Fibroblast of skin of right biceps (primary cell): ENCODE measurements at places on chromosomes 3 and 15.

DNA sequence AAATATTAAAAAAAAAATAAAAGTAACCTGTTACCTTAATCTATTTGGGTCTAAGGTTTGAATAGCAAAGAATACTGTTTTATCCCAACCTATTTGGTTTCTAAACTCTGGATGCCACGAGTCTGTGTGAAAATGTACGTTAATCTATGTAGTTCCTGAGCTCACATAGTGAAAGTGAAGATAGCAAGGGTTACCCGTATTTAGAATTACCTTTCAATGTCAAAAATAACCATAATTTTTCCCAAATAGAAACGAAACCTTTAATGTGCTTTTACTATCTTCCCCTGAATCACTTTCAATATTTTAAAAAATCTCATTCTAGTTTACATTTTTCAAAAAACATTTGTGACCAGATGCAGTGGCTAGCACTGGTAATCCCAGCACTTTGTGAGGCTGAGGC, 5.8 kb upstream of the USP50 start:
- DNase-seq, result no peak

- DNase-seq, result peak; percentile 56
Observed at GRCh38 chr3:43231276-43232000, 54.9 kb upstream of the SNRK start.

GRCh38 chr15:41886741-41887140, 7.1 kb downstream of the SPTBN5 start:
- no peak for DNase-seq

GRCh38 chr3:149776170-149776569, 16.2 kb downstream of the ANKUB1 start:
- DNase-seq, result no peak

DNA sequence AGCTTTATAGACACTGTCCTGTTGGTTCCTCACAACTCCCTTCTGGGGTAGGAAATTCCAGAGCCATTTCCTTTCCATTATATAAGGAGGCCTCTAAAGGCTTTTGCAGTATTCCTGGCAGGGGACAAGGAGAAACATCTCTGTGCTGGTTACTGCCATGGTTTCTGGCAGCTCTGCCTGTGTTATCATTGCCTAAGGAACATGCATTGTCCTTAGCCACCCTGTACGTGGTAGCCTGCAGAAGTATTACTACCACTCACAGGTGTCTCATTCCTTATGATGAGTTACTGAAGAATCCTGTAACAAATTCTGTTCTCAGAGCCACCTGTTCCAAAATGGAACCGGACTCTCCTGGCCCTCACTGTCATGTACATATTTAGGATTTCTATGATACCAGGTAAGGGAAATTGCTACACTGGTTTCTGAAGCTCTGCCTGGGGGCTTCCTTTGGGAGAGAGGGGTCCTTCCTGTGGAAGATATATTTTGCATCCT, 58.0 kb downstream of the UMPS start:
- no peak for DNase-seq

DNA sequence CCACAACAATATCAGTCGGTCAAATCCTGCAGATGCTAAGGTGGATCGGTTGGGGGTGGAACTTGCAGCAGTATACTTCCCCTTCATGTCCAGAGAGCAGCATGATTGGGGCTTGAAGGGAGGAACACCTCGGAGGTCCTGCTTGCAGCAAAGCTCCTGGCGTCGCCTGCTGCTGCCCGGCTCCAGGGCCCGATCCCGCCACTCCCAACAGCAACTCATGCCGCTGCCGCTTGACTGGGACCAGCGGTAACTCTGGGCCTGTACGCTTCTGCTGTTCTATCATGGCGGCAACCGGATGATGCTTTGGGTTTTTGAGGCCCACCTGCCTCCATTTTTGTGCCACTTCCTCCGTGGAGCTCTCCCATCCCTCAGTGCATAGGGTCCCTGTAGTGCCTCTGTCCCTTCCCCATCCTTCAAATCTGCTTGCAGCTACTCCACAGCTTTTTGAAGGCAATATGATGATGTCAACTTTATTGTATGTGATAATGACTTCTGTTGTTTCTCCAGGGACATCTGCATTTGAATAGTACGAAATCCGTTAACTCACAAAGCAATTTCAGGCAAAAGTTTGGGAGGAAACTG, 56.3 kb downstream of the KCNAB1 start:
- DNase-seq, result no peak

DNA sequence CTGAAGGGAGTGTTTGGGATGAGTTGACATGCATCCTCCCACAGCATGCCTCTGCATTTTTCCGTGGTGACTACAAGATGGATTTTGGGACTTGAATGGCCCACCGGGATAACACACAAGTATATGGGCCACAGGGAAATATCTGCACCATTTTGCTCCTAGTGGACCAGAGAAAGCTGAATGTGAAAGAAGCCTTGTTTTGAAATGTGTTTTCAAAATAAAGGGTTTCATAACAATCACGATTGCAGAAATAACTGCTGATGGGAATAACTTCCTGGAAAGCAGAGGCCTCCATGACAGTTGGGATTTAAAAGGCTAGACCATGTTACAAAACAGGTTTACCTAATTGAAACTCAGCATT, 77.5 kb upstream of the PRR23C start:
- peak; percentile 77 for DNase-seq

GRCh38 chr15:25056484-25057425, 102.0 kb downstream of the SNRPN start:
- DNase-seq, result no peak

DNA sequence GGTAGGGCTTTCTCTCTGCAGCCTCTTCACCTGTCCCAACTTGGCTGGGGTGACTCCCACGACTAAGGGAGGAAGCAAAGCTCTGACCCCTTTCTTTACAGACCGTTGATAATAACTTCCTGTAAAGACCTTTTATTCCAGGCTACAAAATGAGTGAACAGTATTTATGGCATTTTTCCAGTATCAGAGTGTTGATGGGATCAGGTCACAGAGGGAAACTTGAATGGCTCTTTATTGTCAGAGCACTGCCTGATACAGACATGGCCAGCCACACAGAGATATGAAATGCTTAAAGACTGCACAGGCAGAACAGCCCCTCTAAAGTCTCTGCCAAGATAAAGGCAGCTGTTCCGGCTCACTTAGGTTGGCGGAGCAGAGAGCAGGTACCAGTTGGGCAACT, 1033.9 kb upstream of the NR2F2 start:
- no peak for DNase-seq

GRCh38 chr3:147816752-147817151, 407.6 kb downstream of the ZIC1 start:
- peak; percentile 45 for DNase-seq

GRCh38 chr15:74259821-74260607, 23.9 kb downstream of the CCDC33 start:
- DNase-seq, result no peak

- DNase-seq, result no peak
Observed at GRCh38 chr15:24823473-24823872, 131.3 kb upstream of the SNRPN start.

GRCh38 chr3:69033470-69033869, 18.7 kb downstream of the TMF1 start:
- peak; percentile 89 for DNase-seq

DNA sequence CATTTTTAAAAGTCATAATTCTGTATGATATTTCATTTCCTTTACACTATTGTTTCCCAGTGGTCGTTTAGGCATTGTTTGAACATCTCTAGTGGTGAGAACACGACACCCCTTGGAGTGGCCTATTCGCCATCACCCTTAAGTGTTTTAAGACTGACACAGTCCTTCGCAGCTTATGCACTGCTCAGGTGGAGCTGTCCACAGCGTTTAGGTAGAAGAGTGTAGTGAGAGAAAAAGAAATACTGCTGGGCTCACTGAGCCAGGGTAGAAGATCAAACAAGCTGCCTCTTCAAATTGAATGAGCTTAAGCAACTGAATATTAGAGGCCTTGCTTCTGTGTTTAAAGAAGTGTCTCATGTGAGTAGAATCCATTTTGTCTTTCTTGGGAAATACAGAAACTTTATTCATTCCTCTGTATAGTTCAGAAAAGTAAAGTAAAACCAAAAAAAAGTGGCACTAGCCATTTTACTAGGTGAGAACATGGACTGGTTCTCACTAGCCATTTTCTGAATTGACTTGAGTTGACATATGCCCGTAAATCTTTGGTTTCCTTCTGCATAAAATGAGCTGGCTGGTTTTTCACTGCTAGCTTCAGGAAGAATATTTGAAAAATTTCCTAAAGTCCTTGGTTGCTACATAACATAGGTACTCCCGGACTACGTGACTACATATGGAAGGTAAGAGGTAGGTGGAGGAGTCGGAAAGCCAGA, 155.9 kb downstream of the P3H2 start:
- DNase-seq, result no peak

DNA sequence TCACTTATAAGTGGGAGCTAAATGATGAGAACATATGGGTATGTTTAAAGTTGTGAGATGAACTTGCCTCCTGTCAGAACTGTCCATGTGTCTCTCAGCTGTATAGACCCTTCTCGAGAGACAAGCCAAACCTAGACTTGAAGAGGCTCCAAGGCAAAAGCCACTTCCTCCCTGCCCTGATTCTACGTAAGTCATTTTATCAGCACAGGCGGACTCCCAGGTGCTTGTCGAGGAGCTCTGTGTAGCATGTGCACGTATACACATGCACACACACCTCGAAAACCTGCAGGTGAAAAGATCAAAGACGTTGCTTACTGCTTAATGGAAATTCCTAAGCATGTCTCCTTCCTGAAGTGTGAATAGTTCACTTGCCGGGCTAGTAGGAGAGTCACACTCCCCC, 5.6 kb upstream of the CLEC3B start:
- DNase-seq, result no peak

- DNase-seq, result no peak
Observed at GRCh38 chr3:31613177-31613576, 80.5 kb downstream of the STT3B start.

GRCh38 chr3:29447946-29448627, 167.2 kb downstream of the RBMS3 start:
- DNase-seq, result no peak

DNA sequence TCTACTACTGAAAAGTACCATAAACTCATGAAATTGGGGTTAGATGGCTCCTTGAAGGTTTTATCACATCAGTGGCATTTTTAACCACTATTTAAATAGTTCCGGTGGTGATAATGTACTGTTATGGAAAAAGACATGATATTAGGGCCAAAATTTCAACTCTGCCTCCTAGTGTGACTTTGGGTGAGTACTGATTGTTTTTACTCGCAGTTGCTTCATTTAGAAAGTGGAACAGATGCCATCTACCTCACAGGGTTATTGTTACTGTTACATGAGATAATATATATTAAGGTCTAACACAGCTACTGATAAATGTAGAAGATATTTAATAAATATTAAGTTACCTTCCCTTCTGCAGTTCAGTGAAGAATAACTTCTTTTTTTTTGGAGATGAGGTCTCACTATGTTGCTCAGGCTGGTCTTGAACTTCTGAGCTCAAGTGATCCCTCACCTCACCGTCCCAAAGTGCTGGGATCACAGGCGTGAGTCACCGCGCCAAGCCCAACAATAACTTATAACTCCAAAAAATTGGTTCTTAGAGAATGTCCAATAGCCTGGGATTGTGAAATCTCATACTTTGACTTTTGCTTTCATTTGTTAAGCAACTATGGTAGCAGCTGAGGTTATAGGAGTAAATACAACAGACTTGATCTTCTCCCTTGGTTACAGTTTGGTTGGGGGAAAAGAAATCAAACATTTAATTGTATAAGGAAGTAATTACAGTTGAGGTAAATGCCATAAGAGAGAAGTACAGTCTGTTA, 48.3 kb downstream of the MEF2A start:
- peak; percentile 23 for DNase-seq

GRCh38 chr3:15499536-15499935, 22.0 kb downstream of the COLQ start:
- peak; percentile 27 for DNase-seq

DNA sequence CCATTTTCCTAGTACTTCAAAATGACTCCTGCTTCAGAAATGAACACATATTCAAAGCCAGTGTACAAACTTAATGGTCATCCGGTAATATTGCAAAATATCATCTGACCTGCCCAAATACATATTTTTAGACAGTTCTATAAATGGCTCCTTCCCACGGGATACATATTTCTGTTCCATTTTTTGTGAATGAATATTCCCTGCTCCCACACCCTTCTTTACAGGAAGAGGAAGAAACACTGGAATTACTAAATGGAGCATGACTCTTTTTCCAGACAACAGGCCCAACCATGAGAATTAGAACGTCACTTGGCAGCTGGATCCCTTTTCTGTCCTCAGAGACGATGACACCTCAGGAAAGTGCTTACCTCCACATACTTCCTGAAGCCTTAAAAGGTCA, 38.0 kb upstream of the CBLB start:
- DNase-seq, result peak; percentile 90

GRCh38 chr3:128970740-128971047, 23.2 kb downstream of the CFAP92 start:
- DNase-seq, result no peak

DNA sequence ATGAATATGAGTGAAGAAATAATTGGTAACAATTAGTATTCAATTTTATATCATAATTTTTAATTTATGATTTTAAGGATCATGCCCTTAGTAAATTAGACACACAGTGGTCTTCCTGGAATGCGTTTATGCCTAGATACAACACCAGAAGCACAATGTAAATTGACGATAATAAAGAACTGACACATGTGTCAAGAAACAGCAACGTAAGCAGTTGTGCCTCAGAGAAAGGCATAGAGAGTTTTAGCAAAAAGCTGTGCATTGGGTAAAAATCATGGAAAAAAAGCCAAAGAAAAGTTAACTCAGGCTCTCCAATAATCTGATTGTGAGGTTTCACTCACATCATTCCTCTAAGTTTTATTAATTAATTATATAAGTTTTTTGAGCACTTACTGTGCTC, 37.0 kb upstream of the CNTN6 start:
- no peak for DNase-seq

- DNase-seq, result peak; percentile 9
Observed at GRCh38 chr3:171163101-171164066, 136.9 kb upstream of the SLC2A2 start.

DNA sequence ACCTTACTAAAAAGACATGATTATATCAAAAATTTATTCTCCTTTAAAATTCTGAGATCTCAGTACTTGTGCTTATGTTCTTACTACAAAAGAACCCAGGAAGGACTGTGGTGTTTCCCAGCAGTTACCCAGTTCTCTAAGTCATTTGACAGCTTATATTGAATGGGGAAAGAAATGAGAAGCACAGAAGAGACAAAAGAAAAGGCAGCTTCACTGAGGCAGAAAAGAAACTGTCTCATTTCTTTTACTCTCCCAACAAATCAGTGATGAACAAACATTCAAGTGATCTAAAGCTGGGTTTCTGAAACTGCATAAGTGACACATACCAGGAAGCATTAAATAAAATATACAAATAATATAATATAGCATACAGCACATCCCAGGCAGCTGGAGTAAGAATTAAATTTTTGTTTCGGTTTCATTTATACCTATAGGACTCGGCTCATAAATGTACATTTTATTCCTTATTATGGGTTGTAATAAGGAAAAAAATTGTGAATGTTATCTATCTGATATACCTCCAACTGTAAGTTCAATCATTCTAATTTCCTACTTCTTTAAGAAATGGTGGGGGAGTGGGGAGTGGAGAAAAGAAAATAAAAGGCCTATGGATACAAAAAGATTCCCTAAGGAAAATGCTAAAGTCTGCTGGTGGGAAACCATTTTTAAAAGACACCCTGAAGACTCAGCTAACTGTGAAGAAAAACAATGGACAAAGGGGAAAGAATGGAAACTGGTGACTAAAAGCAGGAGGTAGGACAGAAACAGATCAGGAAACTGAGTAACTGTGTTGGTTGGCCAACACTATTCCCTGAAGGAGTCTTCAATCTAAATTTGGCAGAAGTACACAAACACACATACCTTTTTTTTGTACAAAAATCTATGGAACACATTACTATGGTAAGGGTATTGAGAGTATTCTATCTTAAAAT, 156.8 kb downstream of the TBC1D5 start:
- DNase-seq, result no peak
